ENCODE measurements at places on chromosomes 16 and 17.
A peak's percentile ranks its signal among the peaks of the same experiment; 100 is the strongest.

DNA sequence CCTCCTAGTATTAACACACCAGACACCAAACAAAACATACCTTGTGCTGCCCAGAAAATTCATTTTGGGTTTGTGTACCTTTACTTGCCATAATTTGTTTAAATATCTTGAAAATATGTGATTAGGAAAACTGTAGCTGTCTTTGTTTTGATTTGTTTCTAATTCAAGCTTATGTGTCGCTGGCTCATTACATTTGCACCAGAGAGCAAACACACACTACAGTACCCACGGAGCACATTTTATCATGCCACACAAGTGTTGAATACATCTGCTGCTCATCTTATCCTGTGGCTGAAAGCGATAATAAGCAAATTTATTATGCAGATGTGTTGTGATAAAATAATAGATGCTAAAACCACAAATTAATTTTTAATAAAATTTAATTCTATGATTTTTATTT is 63.1 kb downstream of the SPAG9 start:
- DNase-seq = no peak

GRCh38 chr17:49509588-49509917 is 14.5 kb downstream of the NGFR start:
- no peak for DNase-seq

DNA sequence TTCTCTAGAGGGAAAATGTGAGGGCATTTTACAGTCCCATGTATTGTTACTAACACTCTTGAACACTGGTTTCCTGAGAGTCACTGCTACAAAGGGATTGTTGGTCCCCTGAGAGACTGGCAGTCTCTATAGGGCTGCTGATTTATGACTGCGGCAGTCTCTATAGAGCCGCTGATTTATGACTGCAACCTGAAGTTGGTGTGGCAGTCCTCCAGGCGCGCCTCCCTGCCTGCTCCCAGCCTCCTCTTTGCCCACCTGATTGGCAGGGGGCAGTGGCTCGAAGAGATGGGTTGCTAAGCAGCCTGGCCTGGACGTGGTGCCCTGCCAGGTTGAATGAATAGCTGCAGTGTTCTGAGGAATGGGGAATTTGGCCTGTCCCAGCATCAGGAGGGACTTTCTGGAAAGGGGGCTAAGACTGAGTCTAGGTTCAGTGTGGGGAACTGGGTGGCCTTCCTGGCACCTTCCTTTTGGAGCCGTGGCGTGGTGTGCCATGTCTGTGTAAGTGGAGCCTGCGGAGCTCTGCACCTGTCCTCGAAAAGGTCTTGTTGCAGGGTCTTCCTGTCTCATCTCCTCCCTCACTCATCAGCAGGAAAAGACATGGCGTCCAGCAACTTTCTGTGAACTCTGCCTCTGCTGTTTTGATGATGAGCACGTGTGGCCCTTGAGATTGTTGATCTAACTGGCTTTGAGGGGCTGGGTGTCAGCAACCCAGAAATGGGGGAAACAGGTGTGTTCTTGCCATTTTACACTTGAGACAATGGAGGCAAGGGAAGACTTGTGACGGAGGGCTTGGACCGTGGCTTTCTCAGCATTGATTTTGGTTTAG is 24.9 kb downstream of the SAP30BP start:
- DNase-seq = no peak

- DNase-seq = no peak
These were observed 57.3 kb upstream of the BCO1 start for GRCh38 chr16:81181013-81181720.

DNA sequence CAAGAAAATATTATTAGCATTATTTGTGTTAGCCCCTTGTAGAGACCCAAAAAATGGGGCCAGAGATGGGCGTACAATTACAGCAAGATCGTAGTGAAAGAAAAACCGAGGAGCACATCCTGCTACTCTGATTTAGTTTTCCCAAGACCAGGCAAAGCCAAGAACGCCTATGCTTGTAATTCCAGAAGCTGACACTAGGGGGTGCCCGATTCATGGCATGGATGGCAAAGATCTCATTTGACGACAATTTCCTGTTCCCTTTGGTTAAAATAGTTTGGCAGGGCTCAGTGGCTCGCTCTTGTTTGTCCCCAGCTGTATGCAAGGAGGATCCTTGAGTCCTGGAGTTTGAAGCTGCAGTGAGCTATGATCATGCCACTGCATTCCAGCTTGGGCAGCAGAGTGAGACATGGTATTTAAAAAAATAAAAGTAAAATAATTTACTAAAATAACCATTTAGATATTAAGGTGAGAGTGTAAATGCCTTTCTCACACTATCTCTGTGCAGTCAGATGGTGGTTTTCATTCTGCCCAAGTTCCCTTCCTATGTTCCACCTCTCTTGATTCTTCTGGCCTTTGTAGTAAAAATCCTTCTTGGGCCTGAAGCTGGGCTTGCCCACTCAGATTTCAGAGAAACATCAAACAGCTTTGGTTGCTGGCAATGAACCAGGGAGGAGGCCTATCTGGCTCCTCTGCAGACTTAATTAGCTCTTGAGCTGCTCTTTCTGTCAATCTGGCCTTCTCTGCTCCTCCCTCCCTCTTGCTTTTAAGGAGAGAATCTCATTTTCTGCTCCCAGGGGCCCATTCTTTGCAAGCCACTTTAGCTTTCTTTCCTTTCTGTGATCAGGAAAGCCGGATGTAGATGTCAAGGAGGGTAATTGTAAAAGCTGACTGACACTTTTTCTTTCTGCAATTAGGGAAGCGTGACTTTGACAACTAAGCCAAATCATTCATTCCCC is 31.2 kb downstream of the TMEM238L start:
- peak; percentile 21 for DNase-seq

DNA sequence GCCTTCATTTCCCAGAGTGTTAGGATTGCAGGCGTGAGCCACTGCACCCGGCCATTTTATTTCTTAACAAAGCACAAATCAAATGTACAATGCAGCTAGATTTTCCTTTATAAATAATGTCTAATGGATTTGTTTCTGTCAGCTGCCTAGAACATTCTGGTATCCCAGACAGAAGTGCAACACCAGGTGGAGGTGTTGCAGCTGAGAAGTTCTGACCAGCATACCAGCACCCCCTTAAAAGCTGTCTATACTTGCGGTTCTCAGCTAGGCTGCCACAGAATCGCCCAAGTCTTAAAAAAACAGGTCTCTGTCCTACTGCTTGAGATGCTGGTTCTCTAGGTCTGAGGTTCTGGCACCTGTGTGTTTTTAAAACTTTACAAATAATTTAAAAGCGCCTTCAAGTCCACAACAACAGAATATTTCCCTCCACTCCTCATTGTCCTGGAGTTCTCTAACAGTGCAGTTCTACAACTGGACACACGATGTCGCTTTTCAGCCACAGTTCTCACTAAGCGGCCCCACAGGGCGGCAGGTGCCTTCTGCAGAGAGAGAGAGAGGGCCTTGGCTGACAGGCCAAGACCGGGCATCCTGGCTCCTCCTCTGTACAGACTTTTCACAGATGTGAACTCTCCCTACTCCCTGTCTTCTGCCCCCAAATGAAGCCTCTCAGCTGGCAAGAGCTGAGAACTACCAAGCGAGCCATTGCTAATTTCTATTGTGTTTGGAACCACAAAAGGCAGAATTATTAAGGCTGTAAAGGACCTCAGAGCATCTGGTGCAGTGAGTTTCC is 32.6 kb upstream of the MEOX1 start:
- peak; percentile 56 for DNase-seq

GRCh38 chr17:34726536-34727384 is 147.4 kb downstream of the TMEM132E start:
- DNase-seq = no peak

DNA sequence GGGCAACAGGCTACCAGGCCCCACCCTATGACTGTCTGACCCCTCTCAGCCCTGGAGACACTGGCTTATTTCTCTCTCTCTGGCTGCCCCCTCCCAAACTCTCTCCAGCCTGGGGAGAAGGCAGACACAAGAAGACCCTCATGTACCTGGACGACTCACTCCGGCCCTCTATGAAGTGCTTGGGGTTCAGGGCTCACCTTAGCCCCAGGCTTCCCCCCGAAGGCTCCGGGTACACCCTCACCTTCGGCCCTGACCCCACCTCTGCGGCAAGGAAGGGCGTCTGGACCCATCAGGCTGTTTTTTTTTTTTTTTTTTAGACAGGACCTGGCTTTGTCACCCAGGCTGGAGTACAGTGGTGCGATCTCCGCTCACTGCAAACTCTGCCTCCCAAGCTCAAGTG is 906 bp upstream of the CARMIL2 start:
- DNase-seq = no peak

- no peak for DNase-seq
These were observed 5.7 kb upstream of the CISD3 start for GRCh38 chr17:38724337-38724988.

- DNase-seq = no peak
These were observed 10.0 kb downstream of the ZNF689 start for GRCh38 chr16:30600215-30600614.

GRCh38 chr17:9522074-9522473 is 53.5 kb downstream of the STX8 start:
- DNase-seq = no peak

DNA sequence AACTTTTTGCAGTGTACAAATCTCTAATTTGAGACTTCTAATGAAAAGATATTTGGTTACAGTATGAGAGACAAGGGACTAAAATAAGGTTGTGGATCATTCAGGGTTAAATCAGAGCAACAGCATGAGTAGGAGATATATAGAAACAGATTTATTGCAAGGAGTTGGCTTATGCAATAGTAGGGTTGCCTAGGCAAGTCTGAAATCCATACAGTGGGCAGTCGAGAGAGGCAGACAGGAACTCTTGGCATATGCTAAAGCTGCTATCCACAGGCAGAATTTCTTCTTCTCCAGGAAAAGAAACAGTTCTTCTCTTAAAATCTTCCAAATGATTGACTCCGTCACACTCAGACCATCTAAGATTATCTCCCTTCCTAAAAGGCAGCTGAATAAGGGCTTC is 500.8 kb downstream of the MAF start:
- no peak for DNase-seq

GRCh38 chr17:61335845-61336655 is 63.6 kb upstream of the TBX2 start:
- DNase-seq = no peak

- no peak for DNase-seq
These were observed 1.7 kb downstream of the CMTM3 start for GRCh38 chr16:66605979-66606751.

- DNase-seq = no peak
These were observed 16.5 kb downstream of the ZNF75A start for GRCh38 chr16:3321816-3322215.

DNA sequence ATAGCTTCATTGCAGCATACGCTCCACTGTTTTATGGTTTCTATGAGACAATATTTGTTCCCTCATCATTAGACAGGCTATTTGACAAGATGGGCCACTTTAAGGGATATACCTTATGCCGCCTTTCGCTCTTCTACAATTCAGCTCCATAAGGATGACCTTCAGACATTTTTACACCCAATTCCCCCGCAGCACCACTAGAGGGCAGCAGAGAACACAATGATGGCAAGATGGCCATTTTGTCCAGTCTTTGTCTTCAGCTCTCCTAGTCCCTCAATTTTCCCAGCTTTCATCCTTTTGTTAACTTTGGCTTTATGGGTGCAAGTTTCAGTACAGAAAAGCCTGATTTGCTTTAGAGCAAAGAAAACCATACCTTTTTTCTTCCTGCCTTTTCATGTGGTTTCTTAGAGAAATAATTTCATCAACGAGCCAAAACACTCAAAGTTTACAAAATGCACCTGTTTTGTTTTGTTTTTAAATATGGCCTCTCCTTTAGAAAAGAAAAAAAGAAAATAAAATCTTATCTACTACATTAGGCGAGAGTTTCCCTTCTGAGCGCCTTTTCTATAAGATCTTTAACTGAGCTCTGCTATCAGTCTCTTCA is 355.3 kb downstream of the TOX3 start:
- DNase-seq = peak; percentile 14

- DNase-seq = no peak
These were observed 7.1 kb upstream of the ARL5C start for GRCh38 chr17:39173080-39173479.

DNA sequence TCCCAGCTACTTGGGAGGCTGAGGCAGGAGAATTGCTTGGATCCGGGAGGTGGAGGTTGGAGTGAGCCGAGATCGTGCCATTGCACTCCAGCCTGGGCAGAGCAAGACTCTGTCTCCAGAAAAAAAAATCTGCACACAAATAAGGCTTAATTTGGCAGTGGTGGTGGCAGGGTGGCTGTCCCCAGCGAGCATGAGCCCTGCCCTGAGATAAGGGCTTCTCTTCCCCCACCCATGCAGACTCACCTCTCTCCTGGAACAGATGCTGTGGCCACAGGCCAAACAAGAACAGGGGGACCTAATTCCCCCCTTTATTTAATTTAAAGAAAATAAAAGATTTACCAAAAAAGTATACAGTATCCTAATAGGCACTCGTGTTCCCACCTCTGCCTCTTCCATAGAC is 157.2 kb downstream of the RAB11FIP4 start:
- no peak for DNase-seq

GRCh38 chr17:2040219-2040827 is 1.5 kb upstream of the OVCA2 start:
- DNase-seq = no peak

- no peak for DNase-seq
These were observed 174.0 kb downstream of the VPS53 start for GRCh38 chr17:540631-541030.

- no peak for DNase-seq
These were observed 54.3 kb downstream of the KPNA2 start for GRCh38 chr17:68089881-68090280.

DNA sequence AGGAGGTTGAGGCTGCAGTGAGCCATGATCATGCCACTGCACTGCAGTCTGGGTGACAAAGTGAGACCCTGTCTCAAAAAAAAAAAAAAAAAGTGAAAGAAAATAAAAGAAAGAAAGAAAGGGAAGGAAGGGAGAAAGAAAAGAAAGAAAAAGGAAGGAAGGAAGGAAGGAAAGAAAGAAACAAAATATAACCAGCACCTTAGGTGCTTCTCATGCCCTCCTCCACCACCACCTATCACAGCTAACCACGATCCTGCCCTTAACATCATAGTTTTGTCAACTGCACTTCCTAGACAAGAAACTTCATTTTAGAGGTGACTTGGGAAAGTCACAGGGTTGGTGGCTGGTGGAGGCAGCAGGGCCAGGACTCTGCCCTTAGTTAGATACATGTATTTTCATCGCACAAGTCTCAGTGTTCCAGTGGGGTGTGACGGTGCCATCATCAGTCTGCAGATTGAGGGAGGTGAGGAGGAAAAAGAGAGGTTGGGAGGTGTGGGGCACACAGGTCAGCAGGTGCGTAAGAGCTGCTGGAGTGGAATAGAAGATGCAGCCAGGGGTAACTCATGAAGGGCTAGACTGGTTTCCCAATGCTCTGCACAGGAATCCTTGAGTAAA is 10.0 kb downstream of the SUPT4H1 start:
- DNase-seq = no peak

All from stimulated activated CD8-positive, alpha-beta memory T cell treated with anti-CD3 and anti-CD28 coated beads, Interleukin-4, amount 100 ng/mL, for 24 hours (primary cell).